ENCODE measurements at places on chromosomes 4 and X. TPM values are rescaled to one million over a fixed set of nuclear protein-coding genes. Genes with fewer than 3 reads are reported as not detected.

COMMD8 gene
- 12.2 TPM for total RNA-seq

ANK2 gene
- total RNA-seq: 1.0 TPM

KLHL2 gene
- 12.8 TPM for total RNA-seq

PNMA5 gene
- total RNA-seq: not detected

N4BP2 gene
- total RNA-seq: 3.0 TPM

NSUN7 gene
- 0.36 TPM for total RNA-seq

SAGE1 gene
- total RNA-seq: 0.06 TPM

EDA gene
- 0.36 TPM for total RNA-seq

GAGE2A gene
- not detected for total RNA-seq

DMP1 gene
- not detected for total RNA-seq

GPRASP2 gene
- total RNA-seq: 5.9 TPM

NKAP gene
- 8.1 TPM for total RNA-seq

NXF3 gene
- total RNA-seq: not detected

NPNT gene
- 0.22 TPM for total RNA-seq

RAB40AL gene
- total RNA-seq: 0.24 TPM

CSAG3 gene
- not detected for total RNA-seq

AMTN gene
- total RNA-seq: not detected

SLC7A11 gene
- total RNA-seq: 27.5 TPM

VMA21 gene
- 27.6 TPM for total RNA-seq

SORCS2 gene
- total RNA-seq: 4.1 TPM

POU4F2 gene
- total RNA-seq: not detected
